ENCODE measurements at places on chromosomes 16 and 17.

DNA sequence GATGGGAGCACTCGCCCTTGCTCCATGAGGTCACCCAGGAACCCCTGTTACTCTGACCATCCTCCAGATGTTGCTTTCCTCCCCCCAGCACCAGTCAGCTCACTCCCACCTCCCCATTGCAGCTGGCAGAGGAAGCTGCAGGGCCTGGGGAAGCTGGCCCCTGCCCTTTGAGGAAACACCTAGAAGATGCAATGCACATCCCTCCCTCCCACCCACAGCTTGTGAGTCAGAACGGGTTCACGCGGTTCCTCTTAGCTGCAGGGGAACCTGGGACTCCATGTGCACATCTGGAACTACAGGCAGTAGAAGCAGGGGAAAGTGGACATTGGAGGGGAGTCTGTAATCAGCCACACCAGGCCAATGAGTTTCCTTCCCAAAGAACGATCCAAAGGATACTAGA lies 96.9 kb downstream of the KATNIP start:
- no peak for DNase-seq

DNA sequence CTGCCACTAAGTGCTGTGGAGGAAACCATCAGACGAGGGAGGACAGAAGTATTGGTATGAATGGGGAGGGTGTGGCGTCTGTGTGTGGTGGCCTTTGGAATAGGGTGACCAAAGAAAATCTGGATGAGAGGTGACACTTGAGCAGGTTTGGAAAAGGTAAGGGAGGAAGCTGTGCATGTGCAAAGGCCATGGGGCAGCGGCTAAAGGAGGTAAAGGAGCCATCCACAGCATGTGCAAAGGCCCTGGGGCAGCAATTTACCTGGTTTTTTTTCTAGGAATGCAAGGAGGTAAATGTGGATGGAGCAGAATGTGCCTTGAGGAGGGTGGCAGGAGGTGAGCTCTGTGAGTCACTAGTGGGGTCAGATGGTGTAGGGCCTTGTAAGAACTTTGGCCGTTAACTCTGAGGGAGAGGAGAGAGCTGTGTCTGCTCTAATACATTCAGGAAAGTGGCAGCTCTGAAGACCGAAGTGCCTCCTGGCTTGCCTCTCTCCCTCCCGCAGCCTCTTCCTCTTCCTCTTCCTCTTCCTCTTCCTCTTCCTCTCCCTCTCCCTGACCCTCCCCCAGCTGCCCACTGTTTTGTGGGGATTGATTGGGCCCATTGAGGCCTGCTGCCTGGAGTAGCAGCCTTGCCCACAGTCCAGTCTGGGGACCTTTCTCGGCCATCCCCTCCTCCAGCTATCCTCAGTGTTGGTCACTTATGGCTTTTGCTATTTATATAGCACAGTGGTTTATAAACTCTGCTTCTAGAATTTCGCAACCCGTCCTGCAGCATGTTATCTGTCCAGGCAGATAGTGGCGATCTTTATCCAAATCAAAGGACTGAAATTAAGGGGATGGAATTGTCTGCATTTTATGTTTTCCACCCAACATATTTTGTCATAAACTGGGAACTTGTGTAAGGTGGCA lies 38.7 kb downstream of the CMIP start:
- no peak for DNase-seq

- no peak for DNase-seq
These were observed 14.4 kb upstream of the LGALS3BP start for GRCh38 chr17:78993981-78994671.

GRCh38 chr17:28180449-28180848 lies 138.0 kb downstream of the NLK start:
- no peak for DNase-seq

GRCh38 chr16:80569440-80570105 lies 28.8 kb downstream of the DYNLRB2 start:
- DNase-seq = peak; percentile 27

DNA sequence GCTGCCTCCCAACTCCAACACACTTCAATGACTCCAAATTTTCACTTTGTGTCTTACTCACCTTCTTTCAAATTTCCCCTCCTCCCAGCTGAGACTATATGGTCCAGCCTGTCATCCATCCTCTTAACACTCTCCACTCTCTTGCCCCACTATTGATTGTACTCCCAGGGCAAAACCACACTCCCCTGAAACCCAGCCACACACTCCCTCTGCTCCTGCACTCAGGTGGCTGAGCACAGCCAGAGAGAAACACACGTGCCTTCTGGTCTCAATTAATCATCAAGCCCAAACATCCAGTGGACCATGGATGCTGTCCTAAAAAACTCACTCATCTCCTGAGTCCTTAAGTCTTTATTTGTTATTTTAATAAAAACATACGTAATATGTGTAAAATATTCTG lies 1026.4 kb downstream of the KCNJ18 start:
- DNase-seq = no peak

DNA sequence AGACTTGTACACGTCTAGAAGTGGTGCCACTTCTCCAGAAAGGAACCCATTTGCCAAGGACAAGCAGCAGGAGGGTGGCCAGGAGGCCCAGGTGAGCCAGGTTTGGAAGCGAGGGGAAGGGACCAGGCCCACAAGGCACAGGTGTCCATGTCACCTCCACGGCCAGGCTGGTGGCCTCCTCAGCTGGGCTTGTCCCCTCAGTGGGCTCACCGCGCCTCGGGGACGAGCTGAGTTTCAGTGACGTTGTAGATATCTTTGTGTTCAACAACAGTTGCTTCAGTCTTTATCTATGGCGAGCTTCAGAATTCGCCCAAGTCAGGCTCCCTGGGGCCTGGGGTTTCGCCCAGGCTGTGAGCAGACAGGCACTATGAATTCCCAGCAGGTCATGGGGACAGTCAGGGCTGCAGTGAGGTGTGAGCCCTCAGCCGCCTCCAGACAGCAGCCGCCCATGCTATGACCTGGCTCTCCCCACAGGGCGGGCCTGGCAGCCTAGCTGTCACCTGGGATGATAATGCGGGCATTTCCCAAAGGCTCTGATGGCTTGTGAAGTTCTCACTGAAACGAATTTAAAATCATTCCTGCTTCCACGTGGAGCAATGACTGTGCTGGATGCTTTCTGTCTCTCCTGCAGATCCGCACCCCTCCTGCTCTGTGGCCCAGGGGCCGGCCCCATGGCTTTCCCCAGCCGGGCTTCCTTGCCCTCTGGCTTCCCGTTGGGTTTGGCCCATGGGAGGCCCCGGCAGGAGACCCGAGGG lies 89.5 kb downstream of the MRC2 start:
- DNase-seq = no peak

DNA sequence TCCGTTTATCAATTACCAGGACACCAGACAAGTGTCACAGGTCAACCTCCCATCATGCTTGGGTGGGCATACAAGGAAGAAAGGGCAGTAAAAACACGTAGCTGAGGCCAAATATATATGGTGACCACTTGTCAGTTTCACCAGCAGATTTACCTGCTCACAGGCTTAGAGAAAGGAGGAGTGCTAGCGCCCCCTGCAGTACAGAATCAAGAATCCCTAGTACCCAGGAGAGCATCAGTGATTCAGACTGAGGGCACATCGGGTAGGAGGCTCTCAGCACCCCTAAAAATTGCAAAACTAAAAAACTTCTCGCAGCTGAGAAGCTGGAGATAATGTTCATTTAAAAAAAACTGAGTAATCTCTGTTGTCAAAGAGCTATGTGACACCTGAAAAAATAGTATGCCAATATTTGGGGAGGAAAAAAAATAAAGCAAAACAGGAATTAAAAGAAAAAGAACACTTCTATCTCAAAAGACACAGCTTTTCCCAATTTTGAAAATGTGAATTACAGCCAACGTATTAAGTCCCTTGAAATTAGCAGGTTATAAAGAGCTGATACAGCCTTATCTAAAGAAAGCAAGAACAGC lies 21.2 kb upstream of the MON1B start:
- DNase-seq = peak; percentile 65

GRCh38 chr17:81203136-81203535 lies 19.6 kb downstream of the CEP131 start:
- DNase-seq = no peak

DNA sequence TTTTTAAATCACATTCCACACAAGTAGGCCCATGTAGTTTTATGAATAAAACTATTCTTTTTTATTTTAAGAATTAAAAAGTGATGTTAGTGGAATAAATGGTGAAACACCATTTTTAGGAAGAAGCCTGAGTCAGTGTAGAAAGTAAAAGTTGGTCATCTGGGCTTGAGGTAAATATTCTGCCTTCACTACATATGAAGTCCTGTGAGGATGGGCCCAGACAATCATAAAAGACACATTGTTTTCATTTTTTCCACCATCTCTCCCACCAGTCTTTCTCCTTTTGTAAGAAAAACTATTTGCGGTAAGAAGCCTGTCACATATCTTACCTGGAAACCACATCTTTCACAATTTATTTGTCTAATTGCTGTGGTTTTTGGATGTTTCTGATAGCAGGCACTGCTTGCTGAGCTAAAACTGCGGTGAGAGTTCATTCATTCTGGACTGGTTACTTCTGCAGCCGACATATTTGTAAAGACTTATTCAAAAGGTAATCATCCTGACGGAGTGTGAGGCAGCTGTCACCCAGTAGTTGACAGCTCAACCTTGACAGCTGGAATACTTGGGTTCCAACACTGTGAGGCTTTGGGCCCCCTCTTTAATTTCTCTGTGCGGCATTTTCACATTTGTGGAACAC lies 10.6 kb upstream of the RFFL start:
- DNase-seq = no peak

DNA sequence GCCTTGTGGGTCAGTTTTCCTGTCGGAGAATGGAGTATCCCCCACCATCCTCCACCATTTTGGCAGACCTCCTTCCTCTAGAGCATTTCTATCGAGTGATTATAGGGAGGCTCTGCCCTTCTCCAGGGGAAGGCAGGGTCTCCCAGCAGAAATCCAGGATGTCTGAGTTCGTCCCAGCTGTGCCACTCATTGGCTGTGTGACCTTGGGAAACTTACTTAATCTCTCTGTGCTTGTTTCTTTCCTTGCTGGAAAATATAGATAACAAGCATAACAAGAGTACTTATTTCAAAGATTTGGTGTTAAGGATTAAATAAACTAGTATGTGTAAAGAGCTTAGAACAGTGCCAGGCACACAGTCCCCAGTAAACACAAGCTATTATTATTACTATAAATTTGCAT lies 14.8 kb downstream of the ATP2A3 start:
- no peak for DNase-seq

DNA sequence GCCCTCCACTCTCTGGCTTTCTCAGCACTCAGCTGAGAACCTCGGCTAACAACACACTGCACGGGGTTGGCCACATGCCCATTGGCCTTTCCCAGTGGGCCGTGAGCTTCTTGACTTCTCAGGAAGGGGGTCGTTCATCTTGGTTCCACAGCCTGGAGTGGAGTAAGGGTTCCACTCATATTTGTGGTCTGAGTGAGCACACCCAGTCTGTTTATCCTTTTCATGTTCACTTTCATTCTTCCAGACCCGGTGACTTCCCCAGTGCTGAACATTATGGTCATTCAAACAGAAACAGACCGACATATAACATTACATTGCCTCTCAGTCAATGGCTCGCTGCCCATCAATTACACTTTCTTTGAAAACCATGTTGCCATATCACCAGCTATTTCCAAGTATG lies 8.2 kb downstream of the MILR1 start:
- DNase-seq = no peak

DNA sequence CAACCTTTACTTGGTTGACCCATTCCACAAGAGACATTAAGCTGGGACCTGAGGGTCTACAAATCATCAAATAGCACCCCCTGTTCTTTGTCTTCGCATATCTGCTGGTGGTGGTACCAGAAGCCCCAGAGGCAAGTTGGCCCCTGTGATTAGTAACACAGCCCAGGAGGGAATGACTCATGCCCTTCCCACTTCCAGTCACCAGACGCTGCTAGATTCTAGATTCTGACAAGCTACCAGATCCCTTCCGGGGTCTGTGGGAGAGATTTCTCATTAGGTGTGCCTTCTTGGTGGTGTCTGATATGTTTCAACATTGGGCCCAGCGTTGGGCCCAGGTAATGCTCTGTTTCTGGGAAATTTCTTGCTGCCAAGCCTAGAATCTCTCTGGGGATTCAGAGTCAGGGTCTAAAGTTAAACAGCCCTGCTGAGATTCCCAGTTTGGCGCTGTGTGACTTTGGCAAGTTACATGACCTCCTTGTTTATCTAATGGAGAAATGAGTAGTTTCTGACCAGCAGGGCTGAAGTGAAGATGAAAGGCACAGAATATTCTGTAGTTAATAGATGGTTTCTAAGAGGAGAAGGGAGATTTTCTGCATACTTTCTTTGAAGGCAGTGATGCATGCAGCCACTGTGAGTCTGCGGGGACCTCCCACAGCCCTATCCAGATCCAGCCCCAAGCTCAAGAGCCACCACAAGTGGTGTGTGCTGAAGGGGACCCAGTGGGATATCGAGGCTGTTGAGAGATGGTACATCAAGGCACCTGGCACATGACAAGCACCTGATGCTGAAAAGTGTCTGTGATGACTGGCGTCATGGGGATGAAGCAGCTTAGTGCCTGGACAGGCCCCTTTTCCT lies 3.9 kb downstream of the TRPV2 start:
- DNase-seq = no peak

DNA sequence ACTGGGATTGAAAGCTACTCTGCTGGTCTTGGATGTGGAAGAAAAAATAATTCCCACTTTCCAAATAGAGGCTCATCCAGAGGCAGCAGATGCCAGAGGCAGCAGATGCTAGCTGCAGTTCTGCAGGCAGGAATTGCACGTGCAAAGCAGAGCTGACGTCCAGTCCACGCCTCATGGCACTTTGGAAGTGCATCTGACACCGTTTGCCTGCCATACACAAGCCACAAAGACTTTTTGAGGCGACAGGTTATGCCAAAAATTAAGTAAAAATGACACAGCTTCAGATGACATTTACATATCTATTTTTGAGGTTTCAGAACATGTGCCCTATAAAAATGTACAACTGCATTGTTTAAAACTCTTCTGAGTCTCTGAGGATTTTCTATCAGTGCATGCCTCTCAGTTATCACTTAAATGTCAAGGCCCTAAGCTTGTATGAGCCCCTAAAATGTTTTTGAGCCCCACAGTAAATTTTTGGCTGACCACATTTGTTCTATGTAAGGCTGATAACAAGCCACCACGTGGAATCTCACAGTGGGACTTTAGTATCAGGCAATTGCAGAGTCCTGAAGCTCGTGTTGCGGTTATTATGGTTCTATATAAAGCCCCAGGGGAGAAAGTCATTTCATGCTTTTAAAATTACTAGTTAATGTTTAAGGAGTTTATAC lies 239.2 kb downstream of the PRKCA start:
- DNase-seq = no peak

DNA sequence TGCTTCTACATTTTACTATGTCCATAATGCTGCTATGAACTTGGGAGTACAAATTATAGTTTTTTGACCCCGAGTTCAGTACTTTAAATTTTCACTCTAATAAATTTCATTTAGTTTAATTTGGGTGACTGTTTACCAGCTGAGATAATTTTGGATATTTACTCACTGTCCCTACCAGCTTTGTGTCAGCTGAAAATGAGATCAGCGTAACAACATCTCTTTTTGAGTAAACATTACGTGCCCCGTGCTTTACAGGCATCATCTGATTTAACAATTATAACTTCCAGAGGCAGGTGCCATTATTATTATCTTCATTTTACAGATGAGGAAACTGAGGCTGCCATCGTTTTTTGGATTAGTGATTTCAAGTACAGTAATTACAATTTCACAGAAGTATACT lies 15.0 kb downstream of the GFOD2 start:
- no peak for DNase-seq

- no peak for DNase-seq
These were observed 46.0 kb downstream of the KATNIP start for GRCh38 chr16:27595993-27596392.

GRCh38 chr16:23509782-23510163 lies 521 bp downstream of the GGA2 start:
- DNase-seq = peak; percentile 72
